Stimulated activated CD8-positive, alpha-beta memory T cell treated with anti-CD3 and anti-CD28 coated beads, Interleukin-12 subunit alpha, Interleukin-12 subunit beta, amount 100 ng/mL, for 4 hours (primary cell): ENCODE measurements at places on chromosomes 16 and 17.

DNA sequence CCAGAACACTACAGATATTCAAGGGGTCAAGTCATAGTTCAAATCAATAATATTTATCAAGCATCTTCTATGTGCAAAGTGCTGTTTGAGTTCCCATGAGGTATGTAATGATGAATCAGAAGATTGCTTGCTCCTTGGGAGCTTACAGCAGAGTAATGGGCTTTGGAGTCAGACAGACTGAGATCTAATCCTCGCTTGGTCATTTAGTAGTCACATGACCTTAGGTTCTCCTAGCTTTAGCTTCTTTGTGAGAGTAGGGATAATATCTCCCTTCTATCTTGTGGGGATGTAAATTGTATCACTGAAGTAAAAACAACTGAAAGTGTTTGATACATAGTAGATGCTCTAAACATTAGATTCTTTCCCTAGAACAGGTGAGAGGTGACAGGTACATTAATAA is 30.1 kb downstream of the SNX11 start:
- no peak for DNase-seq

DNA sequence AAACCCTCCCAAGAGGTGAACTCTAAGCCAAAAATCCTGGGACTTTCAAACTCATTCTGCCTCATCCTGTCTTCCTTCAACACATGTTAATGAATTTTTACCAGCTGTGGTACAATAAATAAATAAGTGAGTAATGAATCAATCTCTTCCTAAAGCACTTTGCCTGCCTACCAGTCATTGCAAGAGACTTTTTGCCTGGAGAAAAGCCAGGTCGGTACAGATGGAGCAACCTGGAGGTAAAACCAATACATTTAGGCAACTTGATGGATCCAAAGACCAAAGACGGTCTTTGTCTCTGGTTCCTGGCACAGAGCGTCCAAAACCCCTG is 324.2 kb downstream of the PMP22 start:
- DNase-seq, result no peak

- DNase-seq, result peak; percentile 72
Measured at GRCh38 chr16:57041182-57042156, 50.9 kb upstream of the CPNE2 start.

- no peak for DNase-seq
Measured at GRCh38 chr17:3551189-3551588, 6.4 kb downstream of the TRPV3 start.

GRCh38 chr16:64445245-64445644 is 676.6 kb downstream of the CDH11 start:
- no peak for DNase-seq

- DNase-seq, result no peak
Measured at GRCh38 chr17:49456183-49456965, 38.7 kb upstream of the NGFR start.

DNA sequence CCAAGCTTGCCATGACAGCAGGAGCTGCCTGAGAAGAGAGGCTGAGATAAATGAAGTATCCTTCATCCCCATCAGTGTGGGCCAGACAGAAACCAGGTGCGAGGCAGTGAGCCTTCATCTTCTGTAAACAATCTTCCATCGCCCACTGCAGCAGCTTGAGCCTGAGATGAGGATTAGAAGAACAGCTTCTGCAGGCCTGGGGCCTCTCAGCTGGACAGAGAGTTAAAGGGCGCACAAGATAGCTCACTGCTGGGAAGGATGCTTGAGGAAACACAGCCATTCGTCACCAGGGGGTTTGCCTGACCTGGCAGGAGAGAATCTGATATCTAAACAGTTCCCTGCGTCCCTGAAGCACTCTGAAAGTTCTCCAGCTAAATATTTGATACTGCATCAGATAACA is 27.1 kb downstream of the HOXB1 start:
- DNase-seq, result no peak

DNA sequence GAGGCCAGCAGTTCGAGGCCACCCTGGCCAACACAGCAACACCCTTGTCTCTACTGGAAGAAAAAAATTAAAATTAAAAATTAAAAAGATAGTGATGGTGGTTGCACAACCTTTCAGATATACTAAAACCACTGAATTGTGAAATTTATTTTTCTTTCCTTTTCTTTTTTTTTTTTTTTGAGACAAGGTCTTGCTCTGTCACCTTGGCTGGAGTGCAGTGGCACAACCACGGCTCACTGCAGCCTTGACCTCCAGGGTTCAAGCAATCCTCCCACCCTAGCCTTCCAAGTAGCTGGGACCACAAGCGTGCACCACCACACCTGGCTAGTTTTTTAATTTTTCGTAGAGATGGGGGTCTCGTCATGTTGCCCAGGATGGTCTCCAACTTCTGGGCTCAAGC is 254.4 kb downstream of the SLC39A11 start:
- DNase-seq, result no peak

- DNase-seq, result no peak
Measured at GRCh38 chr16:9151597-9151996, 60.2 kb downstream of the HAPSTR1 start.

- DNase-seq, result no peak
Measured at GRCh38 chr17:45660474-45660873, 123.6 kb upstream of the CRHR1 start.
